ENCODE measurements at places on chromosomes 6 and 20.

DNA sequence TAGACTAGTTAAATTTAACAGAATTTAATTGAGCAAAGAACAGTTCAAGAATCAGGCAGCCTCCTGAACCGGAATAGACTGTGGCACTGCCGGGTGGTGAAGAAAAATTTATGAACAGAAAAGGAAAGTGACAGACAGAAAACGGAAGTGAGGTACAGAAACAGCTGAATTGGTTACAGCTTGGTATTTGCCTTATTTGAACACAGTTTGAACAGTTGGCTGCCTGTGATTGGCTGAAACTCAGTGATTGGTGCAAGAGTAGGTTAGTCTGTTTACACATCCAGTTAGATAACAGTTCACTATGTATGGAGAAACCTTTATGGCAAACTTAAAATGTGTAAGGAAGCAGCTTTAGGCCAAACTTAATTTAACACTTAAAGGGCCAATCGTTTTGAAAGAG, 116.0 kb upstream of the CITED2 start:
- no peak for DNase-seq

DNA sequence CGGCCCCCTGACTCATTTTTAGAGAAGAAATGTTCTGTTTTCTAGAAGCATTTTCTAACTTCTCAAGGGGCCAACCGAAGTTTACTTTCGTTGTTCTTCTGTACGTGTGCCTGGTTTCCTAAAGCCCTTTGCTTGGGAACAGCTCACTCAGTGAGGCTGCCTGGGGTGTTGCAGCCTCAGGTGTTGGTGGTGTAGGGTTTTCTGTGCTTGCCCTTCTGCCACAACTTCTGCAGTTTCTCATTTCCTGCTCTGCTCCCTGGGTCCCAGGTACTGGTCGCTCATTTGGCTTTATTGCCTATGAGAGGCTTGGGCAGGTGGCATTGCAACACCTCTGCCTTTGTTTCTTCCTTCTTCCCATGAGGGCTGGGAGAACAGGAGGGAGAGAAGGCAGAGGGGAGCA, 278.3 kb downstream of the SOX4 start:
- DNase-seq = no peak

DNA sequence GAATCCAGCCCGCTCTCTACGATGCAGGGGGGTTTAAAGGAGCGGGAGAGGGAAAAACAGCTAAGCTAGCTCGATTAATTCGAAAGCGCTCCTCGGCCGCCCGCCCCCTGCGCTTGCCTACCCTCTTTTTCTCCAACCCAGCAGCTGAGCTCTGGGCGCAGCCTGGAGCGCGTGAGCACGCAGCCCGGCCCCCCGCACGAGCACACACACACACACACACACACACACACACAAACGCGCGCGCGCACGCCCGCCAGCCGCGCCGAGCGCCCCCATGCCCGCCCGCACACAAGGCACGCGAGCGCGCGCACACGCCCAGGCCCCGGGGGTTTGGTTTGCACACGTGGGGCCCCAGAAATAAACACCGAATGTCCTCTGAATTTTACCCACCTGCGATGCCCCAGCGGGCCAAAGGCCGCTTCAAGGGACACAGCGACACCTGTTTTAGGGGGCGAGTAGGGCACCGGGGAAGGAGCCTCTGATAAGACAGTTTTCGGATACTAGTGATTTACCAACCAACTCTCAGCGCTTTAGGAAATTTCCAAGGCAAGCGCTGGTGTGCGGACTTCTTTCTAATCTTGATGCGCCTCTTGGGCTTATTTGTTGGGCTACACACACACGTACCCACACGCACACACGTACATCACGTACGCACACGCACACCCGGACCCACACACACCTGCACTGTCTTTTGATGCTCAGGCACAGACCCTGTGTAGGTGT, 802 bp upstream of the NRN1 start:
- DNase-seq = no peak

GRCh38 chr6:38194282-38194572, 374.7 kb downstream of the ZFAND3 start:
- DNase-seq = no peak

Data from stimulated activated CD8-positive, alpha-beta memory T cell treated with anti-CD3 and anti-CD28 coated beads, Interleukin-2, amount 100 ng/mL, for 48 hours (primary cell).